Fibroblast of skin of abdomen (primary cell): ENCODE measurements at places on chromosomes 6 and 20.

DNA sequence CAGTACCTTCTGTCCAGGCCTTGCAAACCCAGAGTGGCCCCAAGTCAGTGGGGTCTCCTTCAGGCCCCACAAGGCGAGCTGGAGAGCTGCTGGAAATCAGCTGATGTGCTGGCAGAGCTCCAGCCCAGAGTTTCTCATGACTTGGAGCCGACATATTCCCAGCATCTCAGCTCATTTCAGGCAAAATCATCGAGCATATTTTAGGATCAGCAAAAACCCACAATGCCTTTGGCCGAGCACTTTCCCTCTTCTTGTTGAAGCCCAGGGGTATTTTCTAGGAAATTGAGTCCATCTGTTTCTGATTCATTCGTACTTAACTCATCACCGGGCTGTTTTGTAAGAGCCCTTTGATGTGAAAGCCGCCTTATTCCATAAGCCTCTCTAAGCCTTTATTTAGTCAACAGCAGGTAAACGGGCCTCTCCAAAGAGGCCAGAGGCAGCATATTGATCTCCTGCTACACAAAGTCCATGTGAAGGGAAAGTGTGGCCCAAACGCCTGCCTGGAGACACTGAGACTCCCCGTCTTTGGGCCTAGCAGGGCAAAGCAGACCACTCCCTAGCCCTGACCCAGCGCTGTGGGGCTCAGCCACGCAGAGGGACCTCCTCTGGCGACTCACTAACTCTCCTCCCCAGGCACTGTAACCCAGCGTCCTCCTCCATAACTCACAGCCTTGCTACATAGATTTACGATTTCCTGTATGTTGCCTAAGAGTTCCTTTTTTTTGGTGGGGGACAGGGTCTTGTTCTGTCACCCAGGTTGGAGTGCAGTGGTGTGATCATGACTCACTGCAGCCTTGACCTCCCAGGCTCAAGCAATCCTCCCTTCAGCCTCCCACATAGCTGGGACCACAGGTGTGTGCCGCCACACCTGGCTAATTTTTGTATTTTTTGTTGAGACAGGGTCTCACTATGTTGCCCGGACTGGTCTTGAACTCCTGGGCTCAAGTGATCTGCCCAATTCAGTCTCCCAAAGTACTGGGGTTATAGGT lies 12.1 kb upstream of the C20orf203 start:
- peak; percentile 96 for DNase-seq

- no peak for DNase-seq
These were observed 361.3 kb upstream of the BTBD3 start for GRCh38 chr20:11556410-11556809.

- peak; percentile 16 for DNase-seq
These were observed 84.8 kb upstream of the BTBD3 start for GRCh38 chr20:11832851-11833250.

GRCh38 chr6:107598091-107598490 lies 108.2 kb downstream of the SOBP start:
- DNase-seq = no peak

- DNase-seq = peak; percentile 91
These were observed 120.5 kb upstream of the PRSS16 start for GRCh38 chr6:27126815-27127537.

DNA sequence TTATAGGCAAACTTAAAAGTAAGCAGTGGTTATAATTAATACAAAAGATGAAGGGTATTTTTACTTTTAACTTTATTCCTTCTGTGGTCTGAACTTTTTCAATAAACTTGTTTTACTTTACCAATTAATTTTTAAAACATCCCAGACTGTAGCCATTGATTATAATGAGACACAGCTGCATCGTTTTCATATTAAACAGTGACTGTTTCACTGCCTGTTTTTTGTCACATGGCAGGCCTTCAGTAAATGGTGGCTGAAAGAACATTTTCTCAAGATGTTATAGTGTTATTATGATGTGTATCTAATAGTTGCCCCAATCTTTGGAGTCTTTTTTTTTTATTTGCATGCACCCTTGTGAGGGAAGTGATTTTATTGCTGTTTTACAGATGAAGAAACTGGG lies 95.1 kb downstream of the PLCB4 start:
- no peak for DNase-seq

- no peak for DNase-seq
These were observed 470.4 kb upstream of the SLC35B3 start for GRCh38 chr6:8905757-8906156.

GRCh38 chr20:18857640-18858039 lies 44.1 kb downstream of the SCP2D1 start:
- DNase-seq = peak; percentile 48

DNA sequence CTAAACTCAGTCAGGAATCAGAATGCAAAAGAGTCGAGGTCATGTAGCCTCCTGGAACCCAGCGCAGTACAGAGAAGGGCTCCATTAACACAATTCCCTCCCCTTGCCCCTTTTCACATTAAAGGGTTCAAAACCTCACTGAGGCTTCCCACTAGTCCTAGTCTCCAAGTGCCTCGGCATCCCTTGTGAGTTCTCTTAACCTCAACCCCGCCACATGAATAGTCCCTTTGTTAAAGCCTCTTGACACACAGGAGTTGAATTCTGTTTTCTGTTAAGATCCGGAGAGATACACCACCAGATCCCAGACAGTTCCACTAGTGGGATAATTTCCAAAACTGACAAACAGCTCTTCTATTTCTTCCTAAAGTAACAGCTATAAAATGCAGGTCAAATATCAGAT lies 17.8 kb downstream of the PTPRT start:
- DNase-seq = no peak

DNA sequence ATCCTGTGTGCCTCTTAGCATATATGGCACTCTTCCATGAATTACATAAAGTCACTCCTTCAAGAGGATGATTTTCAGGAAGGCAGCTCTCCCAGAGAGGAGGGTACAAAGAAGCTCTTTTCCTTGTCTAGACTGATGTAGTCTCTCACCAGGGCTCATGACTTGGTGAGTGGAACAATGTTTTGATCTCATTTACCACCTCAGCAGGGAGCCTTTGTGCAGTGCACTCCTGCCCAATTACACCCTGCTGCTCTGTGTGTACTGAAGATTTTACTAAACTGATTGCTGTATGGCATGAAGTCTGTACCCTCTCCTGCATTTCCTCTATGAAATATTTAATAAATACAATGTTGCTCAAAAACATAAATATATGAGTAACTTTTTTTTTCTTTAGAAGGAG lies 598.3 kb upstream of the HS3ST5 start:
- no peak for DNase-seq

GRCh38 chr20:35134472-35134871 lies 12.7 kb downstream of the EDEM2 start:
- no peak for DNase-seq

DNA sequence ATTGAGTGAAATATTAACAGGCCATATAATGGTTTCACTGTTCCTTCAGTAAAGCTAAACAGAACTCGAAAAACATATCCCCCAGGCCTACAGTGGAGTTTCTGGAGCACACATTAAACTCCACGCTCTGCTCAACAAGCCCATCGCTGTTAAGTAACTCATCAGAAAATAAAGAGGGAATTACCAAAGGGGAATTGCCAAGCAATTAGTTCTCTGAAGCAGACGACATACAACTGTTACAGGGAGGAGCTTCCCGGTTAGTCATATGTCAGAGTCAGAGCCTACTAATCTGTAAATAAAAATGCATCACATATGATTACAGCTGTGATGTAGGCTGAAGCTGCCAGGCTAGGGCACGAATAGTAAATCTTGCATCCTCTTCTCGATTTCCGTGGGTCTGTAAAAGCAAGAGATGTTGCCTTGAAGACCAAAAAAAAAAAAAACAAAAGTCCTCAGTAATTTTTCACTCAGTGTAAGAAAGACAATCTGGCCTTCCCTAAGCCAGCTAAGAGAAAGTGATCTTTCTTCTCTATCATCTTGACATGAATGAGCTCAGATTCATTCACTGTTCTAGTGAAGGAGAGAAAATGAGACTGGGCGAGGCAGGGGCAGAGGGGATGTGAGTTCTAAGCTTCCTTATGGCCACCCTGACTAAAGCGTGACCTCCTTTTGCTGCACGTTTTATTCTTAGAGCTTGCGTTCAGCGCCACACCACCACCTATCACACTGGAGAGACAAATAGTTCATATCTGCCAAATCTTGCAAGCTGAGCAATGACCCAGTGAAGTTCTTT lies 13.8 kb downstream of the ATXN1 start:
- DNase-seq = peak; percentile 81

DNA sequence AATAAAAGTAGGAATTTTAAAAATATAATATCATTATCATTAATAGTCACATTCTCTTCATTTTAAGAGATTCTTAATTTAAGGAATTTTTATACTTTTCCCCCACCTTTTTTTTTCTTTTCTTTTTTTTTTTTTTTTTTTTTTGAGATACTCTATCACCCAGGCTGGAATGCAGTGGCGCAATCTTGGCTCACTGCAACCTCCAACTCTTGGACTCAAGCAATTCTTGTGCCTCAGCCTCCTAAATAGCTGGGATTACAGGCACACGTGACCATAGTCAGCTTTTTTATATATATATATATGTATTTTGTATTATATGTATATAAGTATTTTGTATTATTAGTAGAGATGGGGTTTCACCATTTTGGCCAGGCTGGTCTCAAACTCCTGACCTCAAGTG lies 457.7 kb downstream of the CDKAL1 start:
- DNase-seq = peak; percentile 11

DNA sequence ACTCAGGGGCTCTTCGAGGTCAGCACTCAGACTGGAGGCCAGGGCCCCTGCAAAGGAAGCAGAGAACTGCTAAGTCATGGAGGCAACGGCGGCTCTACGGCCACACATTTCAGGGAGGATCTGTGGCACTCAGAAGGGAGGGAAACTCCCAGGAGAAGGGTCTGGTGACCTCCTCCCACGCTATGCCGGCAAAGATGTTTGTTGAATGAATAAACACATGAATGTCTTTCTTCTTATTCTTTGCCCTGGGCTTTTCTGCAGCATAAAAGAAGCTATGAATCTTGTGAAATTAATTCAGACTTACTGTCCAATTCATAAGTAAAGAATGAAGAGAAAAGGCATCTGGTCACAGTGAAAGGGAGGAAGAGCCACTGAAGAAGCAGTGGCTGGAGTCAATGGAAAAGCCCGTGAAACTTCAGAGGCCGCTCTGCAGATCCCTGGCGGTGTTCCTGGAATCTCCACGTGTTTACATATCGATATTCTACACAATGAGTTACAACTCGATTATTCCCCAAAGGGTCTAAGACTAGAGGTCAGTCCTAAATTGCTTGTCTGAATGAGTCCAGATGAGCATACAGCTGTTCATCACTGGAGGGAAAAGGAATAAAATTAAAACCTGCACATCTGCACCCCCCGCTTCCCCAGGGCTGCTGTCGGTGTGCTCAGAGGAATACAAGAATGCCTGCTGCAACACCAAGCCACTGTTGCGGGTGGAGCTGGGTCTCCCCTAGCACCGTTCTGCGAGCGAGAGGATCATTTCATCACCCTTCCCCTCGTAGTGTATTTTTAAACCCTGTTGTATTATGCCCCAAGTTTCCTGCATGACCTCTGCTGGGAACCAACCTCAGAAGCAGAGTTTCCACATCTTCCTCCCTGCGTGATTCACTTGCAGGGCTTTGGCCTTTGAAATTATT lies 25.6 kb downstream of the INSM1 start:
- peak; percentile 41 for DNase-seq

- DNase-seq = peak; percentile 44
These were observed at the start of gene PLN for GRCh38 chr6:118548136-118548535. PLN (plus strand) TSS chr6:118548296; CDS start chr6:118558922, 10,626 bp downstream.

GRCh38 chr20:54346276-54346675 lies 129.1 kb upstream of the DOK5 start:
- DNase-seq = no peak

GRCh38 chr6:43149265-43149664 lies 21.8 kb upstream of the SRF start:
- DNase-seq = peak; percentile 50

DNA sequence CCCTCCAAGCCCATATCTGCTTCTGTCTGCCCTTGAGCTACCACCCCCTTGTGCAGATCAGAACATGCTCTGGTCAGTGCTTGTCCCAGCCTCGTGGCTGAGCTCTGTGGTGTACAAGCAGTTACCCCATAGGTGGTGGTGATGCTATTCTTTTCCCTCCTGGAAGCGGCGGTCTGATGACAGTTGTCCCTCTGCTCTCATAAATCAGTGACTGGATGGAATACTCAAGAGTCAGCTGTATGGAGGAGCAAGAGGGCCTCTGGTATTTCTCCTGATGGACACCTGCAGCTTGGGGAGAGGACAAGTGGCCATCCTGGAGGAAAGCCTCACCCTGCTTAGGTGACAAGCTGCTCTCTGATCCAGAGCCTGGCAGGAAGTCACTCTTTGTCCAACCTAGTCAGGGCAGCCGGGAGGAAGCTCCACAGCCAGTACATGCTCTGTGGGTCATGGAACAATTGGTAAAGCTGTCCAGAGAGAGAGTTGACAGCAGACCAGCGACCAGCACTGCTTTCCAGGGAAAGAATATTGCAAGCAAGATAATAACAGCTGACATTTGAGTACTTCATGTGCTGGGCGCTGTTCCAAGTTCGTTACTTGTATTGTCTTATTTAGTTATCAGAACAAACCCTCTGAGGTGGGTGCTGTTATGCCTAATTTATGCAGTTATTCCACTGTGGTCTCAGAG lies 47.1 kb downstream of the SCAND1 start:
- DNase-seq = no peak

- DNase-seq = no peak
These were observed 46.3 kb upstream of the FOXA2 start for GRCh38 chr20:22630701-22631100.

DNA sequence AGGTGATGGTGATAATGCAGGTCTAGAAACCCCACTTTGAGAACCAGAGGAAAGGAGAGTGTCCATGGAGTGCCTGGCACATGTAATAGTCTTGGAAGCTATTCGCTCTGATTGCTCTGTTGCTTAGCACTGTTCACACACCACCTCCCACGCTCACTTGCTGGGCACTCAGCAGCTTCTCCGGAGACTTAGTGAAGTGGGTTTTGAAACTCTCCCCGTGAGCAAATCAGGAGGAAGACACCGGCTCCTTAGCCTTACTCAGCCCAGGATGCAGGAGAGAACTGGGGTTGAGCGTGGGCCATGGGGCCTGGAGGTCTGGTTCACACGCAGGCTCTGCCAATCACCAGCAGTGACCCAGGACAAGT lies 22.2 kb downstream of the BMP7 start:
- no peak for DNase-seq

DNA sequence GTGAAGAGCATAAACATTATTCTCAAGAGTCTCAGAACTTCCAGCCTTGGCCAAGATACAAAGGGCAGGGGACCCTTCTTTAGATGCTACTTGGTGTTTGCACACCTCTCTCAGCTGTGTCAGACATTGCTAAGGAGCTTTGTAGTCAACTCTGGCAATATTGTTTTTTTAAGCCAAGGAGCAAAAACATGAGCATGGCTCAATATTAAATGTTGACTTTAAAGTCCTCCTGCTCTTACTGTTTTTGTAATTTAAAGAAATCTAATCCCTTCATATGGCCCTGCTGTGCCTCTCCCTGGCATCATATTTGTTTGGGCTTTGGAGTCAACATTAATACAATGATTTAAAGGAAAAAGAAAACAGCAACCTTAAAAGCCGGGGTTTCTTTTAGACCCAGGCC lies 67.9 kb upstream of the TMEM170B start:
- no peak for DNase-seq

- peak; percentile 43 for DNase-seq
These were observed 128.2 kb downstream of the COL12A1 start for GRCh38 chr6:75077701-75078100.
